ENCODE measurements at places on chromosomes 3 and 15.

GRCh38 chr3:53217175-53217574 is 38.6 kb downstream of the TKT start:
- DNase-seq: no peak

- no peak for DNase-seq
These were observed 20.9 kb downstream of the CXCR6 start for GRCh38 chr3:45964139-45964538.

DNA sequence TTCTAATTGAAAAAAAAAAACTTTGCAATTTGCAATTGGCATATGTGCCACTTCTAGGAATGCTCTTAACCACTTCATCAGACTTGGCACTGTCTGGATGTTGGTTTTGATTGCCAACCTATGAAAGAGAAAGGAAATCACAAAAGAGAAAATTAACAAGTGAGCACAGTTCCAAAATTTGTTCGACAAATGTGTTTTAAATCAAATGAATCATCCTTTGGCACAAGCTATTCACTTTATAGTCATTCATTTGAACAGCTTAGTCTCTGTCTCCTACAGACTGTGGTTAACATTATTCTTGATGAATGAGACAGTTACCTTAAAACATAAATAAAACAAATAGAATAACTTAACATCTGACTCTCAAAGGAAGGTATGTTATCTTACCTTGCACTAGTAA is 265.0 kb downstream of the EPHA3 start:
- no peak for DNase-seq

- no peak for DNase-seq
These were observed 1.5 kb downstream of the MYL3 start for GRCh38 chr3:46861605-46862368.

GRCh38 chr3:48564022-48564421 is 441 bp upstream of the UCN2 start:
- no peak for DNase-seq

DNA sequence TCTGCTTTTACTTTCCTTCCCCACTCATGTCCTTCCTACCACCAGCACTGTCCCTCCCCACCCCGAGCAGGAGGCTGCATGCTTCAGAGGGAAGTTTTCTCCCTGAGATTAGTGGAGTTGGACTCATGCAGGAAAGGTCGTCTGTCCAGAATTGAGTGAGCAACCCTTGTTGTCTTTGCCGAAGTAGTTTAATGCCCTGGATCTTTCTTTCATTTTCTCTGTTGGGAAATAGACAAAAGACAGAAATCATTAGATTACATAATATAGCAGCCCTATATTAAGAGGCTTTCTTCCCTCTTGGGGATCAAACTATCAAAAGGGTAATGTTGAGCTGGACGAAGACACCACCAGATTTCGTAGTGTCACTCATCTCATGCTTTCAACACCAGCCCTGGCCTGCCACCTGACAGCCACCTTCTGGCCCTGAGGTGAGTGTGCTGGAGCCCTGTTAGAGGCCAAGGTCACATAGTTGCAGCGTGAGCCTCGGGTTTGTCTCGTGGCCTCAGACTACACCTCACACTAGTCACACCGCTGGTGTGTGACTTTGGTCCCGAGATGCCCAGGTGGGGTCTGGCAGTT is 231.0 kb downstream of the ITPR1 start:
- DNase-seq: no peak

All from skeletal muscle cell (primary cell).